ENCODE measurements at places on chromosomes 3 and 15. TPM values are rescaled to one million over a fixed set of nuclear protein-coding genes. Genes with fewer than 3 reads are reported as not detected.

The ECE2 gene
- total RNA-seq = not detected

The GOLGA6A gene
- total RNA-seq = not detected

The ZNF662 gene
- 1.9 TPM for total RNA-seq

The ITIH1 gene
- not detected for total RNA-seq

The RETNLB gene
- not detected for total RNA-seq

The STRA6 gene
- 4.5 TPM for total RNA-seq

The TGM5 gene
- not detected for total RNA-seq

The CIDEC gene
- not detected for total RNA-seq

The SKIC8 gene
- total RNA-seq = 78.7 TPM

The OR5K4 gene
- total RNA-seq = not detected

The GOLGA6B gene
- total RNA-seq = not detected

The LRRC3B gene
- total RNA-seq = not detected

The SLC9A9 gene
- 8.0 TPM for total RNA-seq

The GOLGA6L7 gene
- not detected for total RNA-seq

The NLGN1 gene
- total RNA-seq = 20.1 TPM

The IL17RB gene
- total RNA-seq = 0.11 TPM

The GNAI2 gene
- total RNA-seq = 226 TPM

The HRH1 gene
- 11.4 TPM for total RNA-seq

The CADPS gene
- 11.9 TPM for total RNA-seq

The CACNA2D3 gene
- not detected for total RNA-seq

The ENTPD3 gene
- not detected for total RNA-seq

The PLA2G4F gene
- 0.12 TPM for total RNA-seq

The ZNF80 gene
- total RNA-seq = not detected

The TEX9 gene
- 3.1 TPM for total RNA-seq

The ANKUB1 gene
- total RNA-seq = not detected

The SENP5 gene
- total RNA-seq = 52.4 TPM

The SLC51A gene
- total RNA-seq = 0.25 TPM

The SLC7A14 gene
- 0.44 TPM for total RNA-seq

The GHSR gene
- not detected for total RNA-seq

The RASGRP1 gene
- total RNA-seq = 0.22 TPM

The LRRK1 gene
- total RNA-seq = 10.6 TPM

The LIPH gene
- total RNA-seq = not detected

The TMEM212 gene
- total RNA-seq = not detected

The ECT2 gene
- 33.6 TPM for total RNA-seq

All from uterine smooth muscle cell (primary cell).